ENCODE measurements at places on chromosomes 3 and 15.

- no peak for DNase-seq
Observed at GRCh38 chr3:101212730-101213129, 107.6 kb downstream of the IMPG2 start.

GRCh38 chr15:31598620-31599019 is 272.0 kb downstream of the KLF13 start:
- DNase-seq, result no peak

GRCh38 chr3:42052132-42052483 is 39.0 kb upstream of the TRAK1 start:
- no peak for DNase-seq

DNA sequence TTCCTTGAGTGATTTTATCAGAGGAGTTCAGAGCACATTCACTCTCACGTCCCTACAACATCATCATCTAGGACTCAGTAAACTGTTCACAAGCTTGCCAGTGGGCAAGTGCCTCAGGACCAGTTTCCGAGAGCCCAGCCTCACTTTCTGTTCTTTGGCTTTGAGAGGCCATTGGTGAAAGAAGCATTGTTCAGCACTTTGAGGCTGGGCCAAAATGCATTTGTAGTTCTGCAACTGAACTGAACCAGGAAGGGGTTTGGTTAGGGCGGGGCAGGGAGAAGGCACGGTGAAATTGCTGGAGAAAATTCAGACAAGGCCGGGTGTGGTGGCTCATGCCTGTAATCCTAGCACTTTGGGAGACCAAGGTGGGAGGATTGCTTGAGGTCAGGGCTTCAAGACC is 222.1 kb upstream of the CHRM5 start:
- DNase-seq, result no peak

DNA sequence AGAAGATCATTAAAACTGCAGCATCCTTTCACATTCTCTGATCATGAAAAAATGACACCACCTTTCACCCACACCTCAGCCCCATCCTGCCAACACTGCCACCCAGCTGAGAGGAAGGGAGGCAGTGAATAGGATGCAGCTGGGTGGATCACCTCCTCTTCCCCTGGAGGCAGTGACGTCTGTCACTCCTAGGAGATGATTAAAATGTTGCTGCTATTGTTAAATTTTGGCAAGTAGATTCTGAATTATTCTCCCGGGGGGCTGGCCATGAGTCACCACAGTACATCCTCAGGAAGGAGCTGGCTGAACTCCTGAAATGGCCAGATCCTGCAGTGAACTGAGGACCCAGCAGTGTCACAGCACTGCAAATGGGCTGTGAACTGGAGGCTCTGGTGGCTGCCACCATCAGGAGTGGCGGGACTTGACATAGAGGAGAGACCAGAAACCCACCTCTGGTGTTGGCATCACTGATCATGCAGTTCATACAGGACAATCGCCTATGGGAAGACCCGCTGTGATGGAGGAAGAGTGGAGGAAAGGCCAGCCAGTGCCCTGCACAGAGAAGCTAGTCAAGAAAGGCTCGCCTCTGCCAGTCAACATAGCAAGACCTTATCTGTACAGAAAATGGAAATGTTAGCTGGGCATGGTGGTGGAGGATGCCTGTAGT is 199.1 kb downstream of the FAM43A start:
- DNase-seq, result no peak

- no peak for DNase-seq
Observed at GRCh38 chr3:171876680-171877147, 33.6 kb downstream of the TMEM212 start.

- no peak for DNase-seq
Observed at GRCh38 chr15:75161106-75161916, 40.4 kb upstream of the C15orf39 start.

DNA sequence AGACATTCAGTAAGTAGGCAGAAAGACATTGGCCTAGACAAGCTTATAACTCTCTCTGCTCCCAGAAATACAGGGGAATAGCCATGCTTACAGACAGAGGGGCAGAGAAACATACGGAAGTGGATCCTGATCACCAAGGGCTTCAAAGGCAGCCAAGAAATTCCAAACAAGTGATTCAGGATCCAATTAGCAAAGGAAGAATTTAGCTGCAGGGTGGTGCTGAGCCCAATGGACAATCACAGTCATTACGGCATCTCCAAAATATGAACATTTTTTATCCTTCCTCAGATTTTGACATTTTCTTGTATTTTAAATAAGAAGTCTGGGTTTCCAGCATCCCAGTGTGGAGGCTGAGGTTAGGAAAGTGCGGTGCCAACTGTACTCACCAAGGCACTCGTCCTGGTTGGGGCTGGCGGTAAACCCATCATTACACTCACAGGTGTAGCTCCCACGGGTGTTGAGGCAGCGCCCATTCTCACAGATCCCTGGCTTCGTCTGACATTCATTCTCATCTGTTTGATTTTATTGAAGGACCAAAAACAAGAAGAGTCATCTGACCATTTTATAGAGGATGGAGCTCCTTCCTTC is 96.8 kb downstream of the DUT start:
- DNase-seq, result no peak

- no peak for DNase-seq
Observed at GRCh38 chr3:105807701-105808100, 61.1 kb downstream of the CBLB start.

GRCh38 chr15:84595660-84596059 is 5.1 kb upstream of the ZSCAN2 start:
- no peak for DNase-seq

- no peak for DNase-seq
Observed at GRCh38 chr3:57544181-57545125, at the start of gene DNAH12. DNAH12 (minus strand) TSS chr3:57544344; CDS start chr3:57542870, 1,474 bp downstream.

- DNase-seq, result no peak
Observed at GRCh38 chr3:147118611-147119010, 287.7 kb downstream of the ZIC4 start.

- DNase-seq, result no peak
Observed at GRCh38 chr15:58694641-58695398, 54.7 kb downstream of the ADAM10 start.
